ENCODE measurements at places on chromosomes 1 and 21.
A peak's percentile ranks its signal among the peaks of the same experiment; 100 is the strongest.

DNA sequence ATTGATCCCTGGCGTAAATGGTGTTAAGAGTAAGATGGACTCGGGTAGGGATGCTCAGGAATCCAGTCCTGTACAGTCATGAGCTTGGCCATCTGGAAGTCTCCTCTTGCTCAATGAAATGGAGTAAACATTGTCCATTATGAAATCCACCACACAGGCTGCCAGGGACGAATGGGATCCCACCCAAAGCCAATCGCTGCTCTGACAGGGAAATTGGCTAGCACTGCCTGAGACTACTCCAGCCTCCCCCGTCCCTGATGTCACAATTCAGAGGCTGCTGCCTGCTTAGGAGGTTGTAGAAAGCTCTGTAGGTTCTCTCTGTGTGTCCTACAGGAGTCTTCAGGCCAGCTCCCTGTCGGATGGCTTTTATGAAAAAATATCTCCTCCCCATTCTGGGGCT, at the start of gene HSD11B1:
HSD11B1 (plus strand) TSS at position 263 of the 400 bp plus-strand sequence; CDS start at position 360, 97 bp downstream.
- no peak for DNase-seq

DNA sequence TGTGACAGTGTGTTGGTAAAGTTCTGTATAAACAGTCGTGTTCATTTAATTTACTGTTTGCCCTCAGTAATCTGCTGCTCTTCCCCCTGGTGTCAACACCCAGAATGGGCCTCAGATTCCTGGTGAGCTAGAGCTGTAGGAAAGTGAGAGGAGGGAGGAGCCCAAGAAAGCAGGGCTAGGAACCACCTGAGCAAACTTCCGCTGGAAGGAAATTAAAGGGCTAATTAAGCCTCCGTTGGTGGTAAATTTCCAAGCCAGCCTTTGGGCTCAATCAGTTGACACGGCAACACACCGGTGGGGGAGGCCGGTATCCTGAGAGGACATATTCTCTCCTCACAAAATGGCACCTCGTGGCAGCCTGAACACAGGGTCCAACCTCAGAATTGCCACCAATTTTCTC, 32.9 kb downstream of the RAB3B start:
- DNase-seq, result no peak

- DNase-seq, result no peak
These were observed 28.4 kb downstream of the VPS13D start for GRCh38 chr1:12258272-12258671.

- peak; percentile 40 for DNase-seq
These were observed 10.7 kb downstream of the NEGR1 start for GRCh38 chr1:72271555-72272085.

DNA sequence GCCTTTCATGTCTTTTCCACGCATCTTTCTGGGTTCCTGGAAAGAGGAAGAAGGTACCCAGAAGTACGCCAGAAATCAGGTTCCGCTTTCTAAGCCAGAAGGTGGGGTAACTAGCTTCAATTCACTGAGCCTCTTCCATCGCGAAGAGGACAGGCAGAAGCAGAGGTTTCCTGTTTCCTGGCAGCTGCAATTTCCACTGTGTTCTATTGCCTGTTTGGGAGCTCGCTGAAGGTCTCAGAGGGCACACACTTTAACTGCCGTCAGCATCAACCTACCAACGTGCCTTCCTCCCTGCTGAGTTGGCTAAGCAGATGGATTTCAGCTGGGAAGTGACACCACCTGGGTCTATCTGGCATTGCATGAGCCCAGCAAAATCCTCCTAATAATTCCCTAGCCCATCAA, 10.0 kb downstream of the NCF2 start:
- DNase-seq, result peak; percentile 95

GRCh38 chr1:24586970-24587820, 31.3 kb downstream of the NCMAP start:
- DNase-seq, result peak; percentile 63

DNA sequence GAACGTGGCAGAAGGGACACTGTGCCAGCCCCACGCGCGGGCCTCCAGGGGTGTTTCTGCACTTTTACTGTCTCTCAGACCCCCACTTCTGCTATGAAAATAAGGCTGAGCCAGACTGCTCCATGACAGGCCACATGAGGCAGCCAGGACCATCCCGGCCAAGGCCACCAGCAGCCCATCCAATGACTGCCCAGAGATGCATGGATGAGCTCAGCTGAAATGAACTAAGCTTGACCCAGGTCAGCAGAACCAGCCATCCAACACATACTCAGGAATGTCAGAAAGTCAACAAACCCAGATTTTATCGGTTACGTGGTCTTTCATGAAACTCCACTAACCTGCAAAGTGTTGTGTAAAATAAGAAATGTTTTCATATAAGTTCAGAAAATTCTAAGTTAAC, 51.2 kb downstream of the CCDC185 start:
- DNase-seq, result no peak

- DNase-seq, result no peak
These were observed 21.4 kb upstream of the KCNJ6 start for GRCh38 chr21:37937668-37938067.

DNA sequence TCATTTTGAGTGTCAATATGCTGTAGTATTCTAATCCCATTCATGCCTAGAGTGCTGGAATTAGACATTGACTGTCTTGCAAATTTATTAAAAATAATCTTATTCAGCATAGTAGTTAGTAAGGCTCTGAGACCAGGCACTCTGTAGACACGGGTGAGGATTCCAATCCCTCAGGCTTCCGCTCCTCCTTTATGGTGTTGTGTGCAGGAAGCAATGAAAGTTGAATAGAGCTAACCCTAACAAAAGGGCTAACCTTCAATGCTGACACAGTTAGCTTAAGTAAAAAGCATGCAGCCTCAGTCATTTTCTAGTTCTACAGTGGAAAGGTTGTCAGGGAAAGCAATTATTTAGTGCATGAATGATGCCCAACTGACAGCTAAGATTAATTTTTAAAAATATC, 199.6 kb upstream of the SGIP1 start:
- no peak for DNase-seq

DNA sequence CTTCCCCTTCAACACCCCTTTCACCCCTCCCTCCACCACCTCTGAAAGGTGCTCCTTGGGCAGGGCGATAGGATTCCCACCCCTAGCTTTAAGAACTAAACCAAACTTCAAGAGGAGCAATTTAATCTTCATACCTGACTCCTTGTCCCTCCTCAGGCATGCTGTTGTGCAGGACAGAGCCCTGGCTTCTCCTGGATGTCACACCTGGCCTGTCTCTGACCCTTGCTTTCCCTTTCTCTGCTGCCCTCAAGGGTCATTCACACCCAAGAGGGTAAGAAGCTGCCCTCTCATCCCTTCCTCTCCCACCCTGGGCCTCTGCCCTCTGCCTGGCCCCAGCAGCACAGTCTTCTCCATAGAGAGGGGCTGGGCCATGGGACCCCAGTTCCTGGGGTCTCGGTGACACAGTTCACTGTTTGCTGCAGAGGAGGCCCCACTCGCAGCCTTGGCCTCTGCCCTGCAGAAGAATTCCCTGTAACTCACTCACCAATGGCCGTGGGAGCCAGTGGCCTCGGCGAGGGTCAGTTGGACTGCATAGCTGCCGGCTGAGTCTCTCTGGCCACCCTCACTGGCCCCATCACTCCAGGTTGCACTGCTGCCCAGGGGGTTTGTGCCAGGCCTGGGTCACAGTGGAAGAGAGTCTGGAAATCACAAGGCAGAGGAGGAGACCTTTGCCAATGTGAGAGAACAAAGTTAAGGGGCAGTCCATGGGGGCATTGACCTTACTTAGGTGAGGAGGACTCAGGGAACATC, 28.4 kb upstream of the LHX4 start:
- DNase-seq, result no peak

- peak; percentile 11 for DNase-seq
These were observed 87.7 kb downstream of the SNX7 start for GRCh38 chr1:98749152-98749756.

DNA sequence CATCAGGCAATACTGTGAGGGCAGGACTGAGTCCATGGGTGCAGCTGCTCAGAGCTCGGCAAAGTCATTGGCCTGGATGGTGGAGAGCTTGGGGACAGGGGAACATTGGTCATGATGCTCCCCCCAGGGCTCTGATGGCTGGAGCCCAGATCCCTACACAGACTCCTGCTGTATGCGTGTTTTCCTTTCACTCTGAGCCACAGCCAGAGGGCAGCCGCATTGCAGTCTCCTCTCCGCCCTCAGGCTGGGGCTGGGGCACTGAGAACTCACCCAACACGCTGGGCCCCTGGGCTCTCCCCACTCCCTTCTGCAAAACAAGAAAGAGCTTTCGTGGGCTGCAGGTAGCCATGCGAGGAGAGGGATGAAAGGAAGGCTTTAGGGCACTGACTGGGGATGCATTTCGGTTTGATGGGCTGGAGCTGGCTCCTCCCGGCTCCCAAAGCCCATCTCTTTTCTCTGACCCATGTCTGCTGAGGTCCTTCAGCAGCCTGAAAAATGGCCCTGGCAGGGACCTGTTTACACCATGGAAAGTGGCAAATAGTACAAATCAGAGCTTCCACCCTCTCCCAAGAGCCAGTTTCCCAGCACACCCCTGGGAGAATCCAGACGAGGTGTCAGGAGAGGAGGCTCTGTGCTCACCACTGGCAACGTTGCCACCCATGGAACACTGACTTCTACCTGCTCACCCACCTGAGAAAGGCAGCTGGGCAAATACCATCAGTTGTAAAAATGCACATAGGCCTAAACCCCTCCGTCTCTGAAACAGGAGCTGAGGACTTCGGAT, 43.8 kb downstream of the CAPN2 start:
- DNase-seq, result no peak

GRCh38 chr1:39268906-39269305, 64.4 kb downstream of the MACF1 start:
- no peak for DNase-seq

DNA sequence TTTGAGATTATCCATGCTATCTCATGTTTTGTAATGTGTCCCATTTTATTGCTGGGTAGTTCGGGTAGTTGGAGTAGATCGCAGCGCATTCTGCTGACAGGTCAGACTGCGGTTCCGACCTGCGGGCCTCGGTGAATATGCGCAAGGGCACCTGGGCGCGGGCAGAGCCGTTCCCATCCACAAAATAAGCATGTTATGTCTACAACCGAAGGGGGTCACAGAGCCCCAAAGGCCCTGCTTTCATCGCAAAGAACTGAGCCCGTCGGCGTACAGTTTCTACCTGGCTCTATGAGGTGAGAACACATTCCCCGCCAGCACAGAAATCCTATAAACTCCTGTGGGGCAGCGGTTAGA, 88.4 kb downstream of the PRKAB2 start:
- DNase-seq, result no peak

DNA sequence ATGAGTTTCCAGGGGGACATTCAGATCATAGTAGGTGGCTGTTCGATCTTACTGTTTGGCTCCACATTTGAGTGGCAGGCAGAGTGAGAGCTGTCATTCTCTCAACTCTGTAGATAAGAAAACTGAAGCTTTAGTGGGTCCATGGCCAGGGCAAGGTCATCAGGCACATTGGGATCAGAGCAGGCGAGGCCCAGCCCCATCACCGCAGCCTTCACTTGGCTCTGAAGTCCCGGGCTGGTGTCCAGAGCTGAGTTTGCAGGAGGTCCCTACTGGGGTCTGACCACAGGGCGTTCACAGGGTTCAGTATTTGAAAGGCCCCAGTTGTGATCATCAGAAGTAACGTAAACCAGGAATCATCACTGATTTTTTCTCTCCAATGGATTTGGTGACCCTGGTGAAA, 76.7 kb downstream of the OBSCN start:
- DNase-seq, result no peak

GRCh38 chr1:110114784-110115183, 2.5 kb downstream of the UBL4B start:
- DNase-seq, result no peak

- DNase-seq, result no peak
These were observed 81.9 kb upstream of the POU3F1 start for GRCh38 chr1:38128511-38128910.

DNA sequence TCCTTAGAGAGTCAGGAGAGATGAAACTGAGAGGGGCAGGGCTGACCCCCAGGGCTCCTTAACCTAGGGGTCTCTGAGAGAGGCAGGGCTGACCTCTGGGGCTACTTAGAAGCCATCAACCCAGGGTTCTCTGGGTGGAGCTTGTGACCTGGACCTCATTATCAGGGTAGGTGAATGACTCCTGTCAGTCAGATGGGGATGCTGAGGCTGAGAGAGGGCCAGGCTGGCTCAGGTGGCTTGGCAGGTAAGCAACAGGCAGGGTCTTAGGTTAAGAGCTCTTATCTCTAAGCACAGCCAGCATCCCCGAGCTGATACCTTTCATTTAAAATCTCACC, 160.9 kb downstream of the PTPRU start:
- DNase-seq, result no peak

GRCh38 chr1:222732216-222733159, 4.5 kb upstream of the FAM177B start:
- DNase-seq, result peak; percentile 27

DNA sequence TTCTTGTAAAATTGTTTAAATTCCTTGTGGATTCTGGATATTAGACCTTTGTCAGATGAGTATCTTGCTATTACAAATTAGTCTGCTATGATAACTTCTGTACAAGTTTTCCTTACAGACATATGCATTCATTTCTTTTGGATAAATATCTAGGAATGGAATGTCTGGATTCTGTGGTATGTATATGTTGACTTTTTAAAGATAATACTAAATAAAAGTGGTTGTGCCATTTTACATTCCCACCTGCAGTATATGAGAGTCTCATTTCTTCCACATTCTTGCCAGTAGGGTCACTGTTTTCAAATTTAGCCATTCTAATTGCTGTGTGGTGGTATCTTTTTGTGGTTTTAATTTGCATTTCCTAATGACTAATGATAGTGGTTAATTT, 53.9 kb downstream of the SYDE2 start:
- DNase-seq, result no peak

GRCh38 chr1:112544751-112545150, 36.0 kb downstream of the WNT2B start:
- no peak for DNase-seq

- DNase-seq, result no peak
These were observed 61.5 kb downstream of the KIAA0040 start for GRCh38 chr1:175131095-175131494.

GRCh38 chr1:201506092-201506491, 831 bp downstream of the CSRP1 start:
- no peak for DNase-seq

DNA sequence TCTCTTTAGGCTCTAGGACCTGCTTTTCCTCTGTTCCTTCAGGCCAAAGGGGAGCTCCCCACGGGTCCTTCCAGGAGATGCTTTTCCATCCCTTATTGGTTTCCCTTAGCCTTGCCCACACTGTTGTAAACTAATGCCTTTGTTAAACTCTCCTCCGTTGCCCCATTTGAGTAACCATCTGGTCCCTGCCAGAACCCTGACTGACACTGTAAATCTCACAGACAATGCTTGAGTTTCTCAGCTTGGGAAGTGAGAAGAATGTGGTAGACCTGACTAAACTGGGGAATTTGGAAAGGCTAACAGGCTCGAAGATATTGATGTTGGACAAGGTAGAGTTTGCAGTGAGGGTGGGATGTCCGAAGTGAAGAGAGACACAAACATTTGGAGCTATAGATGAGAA, 11.4 kb downstream of the AKNAD1 start:
- no peak for DNase-seq

Data from common myeloid progenitor, CD34-positive (primary cell).